ENCODE measurements at places on chromosomes 1 and 21. TPM values are rescaled to one million over a fixed set of nuclear protein-coding genes. Genes with fewer than 3 reads are reported as not detected.

- no peak for DNase-seq
Measured at GRCh38 chr1:244552336-244552735, 91.3 kb downstream of the CATSPERE start.

DNA sequence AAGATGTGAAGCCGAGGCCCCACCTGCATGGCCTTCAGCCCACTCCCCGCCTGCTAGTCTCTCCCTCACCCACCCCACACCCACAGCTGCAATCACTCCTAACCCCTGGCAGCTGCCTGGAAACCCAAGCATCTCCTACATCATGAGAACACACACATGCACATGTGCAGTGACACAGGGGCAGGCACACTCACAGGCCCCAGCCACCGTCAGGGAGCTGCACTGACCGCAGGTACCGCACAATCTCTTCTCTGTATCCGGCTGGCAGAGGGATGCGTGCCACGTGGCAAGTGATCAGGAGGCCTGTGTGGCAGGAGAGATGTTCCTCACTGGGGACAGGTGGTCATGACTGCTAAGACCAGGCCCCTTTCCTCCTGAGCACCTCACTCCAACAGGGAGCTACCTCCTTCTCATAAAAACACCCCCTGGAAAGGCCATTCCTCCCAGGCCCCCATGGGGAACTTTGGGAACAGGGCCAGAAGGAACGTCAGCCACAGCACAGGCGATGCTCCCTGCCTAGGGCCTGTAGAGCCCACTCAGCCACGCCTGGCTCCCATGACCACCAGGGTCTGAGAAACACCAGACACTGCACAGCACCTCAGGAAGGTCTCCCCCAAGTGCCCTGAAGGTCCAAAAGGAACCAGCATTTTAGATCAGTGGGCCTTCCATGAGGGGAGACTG lies 6.0 kb downstream of the LSS start:
- DNase-seq = no peak

GRCh38 chr1:216212826-216213225 lies 210.4 kb downstream of the USH2A start:
- DNase-seq = no peak

GRCh38 chr1:180482425-180483275 lies 19.7 kb downstream of the ACBD6 start:
- DNase-seq = peak; percentile 19

- DNase-seq = no peak
Measured at GRCh38 chr1:22418933-22419382, 32.7 kb upstream of the ZBTB40 start.

- DNase-seq = no peak
Measured at GRCh38 chr1:37660664-37661063, 26.0 kb upstream of the RSPO1 start.

- DNase-seq = no peak
Measured at GRCh38 chr1:204495777-204496176, 1.2 kb upstream of the PIK3C2B start.

- DNase-seq = no peak
Measured at GRCh38 chr1:60636946-60637345, 445.4 kb upstream of the NFIA start.

- DNase-seq = no peak
Measured at GRCh38 chr1:25111706-25112105, 120.6 kb downstream of the SYF2 start.

DNA sequence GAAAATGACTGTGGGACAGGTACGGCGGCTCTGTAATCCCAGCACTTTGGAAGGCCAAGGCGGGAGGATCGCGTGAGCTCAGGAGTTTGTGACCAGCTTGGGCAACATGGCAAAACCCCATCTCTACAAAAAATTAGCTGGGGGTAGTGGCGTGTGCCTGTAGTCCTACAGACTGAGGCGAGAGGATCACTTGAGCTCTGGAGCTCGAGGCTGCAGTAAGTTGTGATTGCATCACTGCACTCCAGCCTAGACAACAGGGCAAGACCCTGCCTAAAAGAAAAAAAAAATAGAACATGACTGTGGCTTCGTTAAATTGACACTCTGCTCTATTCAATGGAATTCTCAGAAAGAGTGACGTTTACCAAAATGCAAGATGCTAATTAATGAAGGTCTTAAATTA lies 3.9 kb upstream of the DBT start:
- DNase-seq = no peak

DNA sequence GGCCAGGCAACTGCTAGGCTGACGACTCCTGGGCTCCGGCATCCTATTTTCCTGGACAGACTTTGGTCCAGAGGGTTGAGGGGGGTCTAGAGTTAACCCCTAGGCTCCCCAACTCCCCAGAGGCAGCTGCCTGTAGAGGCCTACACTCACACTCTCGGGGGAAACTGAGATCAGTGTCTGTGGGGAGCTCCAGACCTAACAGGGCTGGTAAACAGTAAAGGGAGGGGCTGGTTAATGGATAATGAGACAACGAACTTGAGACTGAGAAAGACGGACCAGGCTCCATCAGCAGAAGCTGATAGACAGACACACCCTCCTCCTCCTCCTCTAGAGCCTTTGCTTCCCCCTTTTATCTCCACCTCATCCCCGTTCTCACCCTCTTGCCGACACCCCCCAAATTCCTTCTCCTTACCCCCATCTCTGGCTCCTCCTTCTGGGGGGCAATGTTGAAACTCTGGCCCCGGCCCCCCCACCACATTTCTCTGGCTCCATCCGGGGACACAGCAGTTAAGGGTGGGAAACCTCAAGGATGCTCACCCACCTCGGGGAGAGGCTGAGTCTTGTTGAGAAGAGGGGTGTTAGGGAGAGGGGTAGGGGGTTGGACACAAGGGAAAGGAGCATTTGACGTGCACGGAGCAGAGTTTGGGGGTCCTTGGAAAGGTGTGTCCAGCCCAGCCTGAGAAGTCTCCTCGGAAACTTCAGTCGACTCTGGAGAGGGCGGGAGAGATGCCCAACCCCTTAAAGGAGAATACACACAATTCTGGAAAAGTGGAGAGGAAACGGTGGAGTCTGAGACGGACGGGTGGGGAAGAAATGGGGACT lies at the start of gene MTMR11:
Gene MTMR11, minus strand, starts transcription at position 710 of the 822 bp plus-strand sequence. Its CDS starts 232 bp downstream, at position 478.
- peak; percentile 32 for DNase-seq

GRCh38 chr1:84255582-84255981 lies 45.9 kb upstream of the SAMD13 start:
- DNase-seq = no peak

GRCh38 chr1:192580351-192580962 lies 4.9 kb downstream of the RGS1 start:
- peak; percentile 19 for DNase-seq

Gene SLC16A4
- 9.0 TPM for total RNA-seq

Gene USH2A
- total RNA-seq = not detected

Gene GRIK1
- not detected for total RNA-seq

Gene SPRR5
- total RNA-seq = not detected
